ENCODE measurements at places on chromosomes 3 and 15.

DNA sequence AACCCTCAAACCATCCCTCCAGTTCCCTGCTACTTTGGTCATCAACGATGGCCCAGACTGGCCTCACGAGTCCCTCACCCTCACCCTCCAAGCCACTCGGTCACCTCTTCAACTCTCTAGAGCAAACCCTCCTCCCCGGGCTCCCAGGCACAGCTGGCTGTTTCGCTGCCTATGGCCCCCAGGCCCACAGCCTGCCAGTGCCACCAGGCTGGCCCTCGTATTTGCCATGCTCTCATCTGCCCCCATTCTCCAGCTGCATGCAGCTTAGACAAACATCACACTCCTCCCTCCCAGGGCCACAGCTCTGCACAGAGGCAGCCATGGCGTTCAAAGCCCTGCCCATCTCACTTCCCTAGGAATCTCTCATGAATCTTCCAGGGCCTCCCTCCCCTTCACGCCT is 13.8 kb downstream of the RAB43 start:
- DNase-seq: no peak

GRCh38 chr3:50466177-50466576 is 37.3 kb downstream of the CACNA2D2 start:
- no peak for DNase-seq

DNA sequence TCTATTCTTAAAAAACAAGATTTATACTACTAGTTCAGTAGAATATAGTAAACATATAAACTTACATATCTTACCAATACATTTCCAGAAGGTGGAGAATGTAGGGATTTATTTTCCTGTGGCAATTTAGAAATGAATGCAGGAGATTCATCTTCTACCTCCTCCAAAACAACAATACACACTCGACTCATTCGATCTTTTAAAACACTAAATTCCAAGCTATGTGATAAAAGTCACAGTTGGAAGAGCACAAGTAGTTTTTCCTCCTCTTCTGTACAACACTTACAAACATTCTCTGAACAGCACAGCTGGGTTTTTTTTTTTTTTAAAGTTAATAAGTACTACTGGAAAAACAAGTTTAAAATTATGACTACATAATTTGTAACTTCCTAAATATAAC is 1.4 kb downstream of the ANKRD28 start:
- no peak for DNase-seq

DNA sequence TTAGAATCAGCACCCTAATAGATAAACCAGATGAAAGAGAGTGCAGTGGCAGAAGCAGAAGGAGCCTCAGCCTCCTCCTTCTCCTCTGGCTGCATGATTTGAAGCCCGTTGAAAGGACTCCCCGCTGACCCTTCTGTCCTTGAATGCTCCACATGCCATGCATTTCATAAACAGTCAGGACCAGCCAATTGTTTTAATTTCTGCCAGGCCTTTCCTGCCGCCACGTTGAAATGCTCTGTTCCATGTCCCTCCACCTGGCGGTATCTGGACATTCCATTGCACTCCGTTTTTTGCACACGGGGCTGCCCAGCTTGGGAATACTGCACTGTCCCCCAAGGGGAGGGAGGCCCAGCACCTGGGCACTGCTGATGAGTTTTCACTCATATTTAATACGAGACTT is 35.2 kb upstream of the GLCE start:
- DNase-seq: no peak

DNA sequence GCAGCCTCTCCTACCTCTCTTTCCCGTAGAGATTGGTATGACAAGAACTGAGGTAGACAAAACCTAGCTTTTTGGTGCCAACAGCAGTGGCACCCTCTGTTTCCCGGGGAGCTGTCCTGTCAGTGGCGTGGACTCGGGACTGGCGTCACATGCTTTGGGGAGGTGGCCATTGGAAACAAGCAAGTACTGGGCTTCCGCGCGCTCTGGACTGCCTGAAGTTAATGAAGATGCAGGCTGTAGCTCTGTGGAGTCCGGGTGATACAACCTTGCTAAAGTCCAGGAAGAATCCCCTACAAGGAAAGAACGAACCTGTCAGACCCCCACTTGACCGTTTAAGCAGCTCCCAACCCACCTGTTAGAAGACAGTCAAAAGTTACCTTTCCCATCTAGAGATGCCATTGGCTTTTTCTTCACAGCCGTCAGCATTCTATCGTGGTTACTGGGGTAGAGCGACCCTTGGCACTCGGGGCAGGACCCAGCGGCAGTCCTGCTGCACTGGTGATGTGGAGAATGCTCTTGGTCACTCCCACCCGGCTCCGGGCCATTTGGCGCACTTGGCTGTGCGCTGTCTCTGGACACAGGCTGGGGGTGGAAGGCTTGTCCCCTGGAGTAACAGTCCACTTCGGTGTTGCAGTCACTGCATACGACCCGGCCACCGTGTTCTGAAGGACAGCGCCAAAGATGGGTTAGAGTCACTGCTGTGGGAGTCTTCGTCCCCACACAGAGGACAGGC is 120.5 kb downstream of the LRIG1 start:
- no peak for DNase-seq

DNA sequence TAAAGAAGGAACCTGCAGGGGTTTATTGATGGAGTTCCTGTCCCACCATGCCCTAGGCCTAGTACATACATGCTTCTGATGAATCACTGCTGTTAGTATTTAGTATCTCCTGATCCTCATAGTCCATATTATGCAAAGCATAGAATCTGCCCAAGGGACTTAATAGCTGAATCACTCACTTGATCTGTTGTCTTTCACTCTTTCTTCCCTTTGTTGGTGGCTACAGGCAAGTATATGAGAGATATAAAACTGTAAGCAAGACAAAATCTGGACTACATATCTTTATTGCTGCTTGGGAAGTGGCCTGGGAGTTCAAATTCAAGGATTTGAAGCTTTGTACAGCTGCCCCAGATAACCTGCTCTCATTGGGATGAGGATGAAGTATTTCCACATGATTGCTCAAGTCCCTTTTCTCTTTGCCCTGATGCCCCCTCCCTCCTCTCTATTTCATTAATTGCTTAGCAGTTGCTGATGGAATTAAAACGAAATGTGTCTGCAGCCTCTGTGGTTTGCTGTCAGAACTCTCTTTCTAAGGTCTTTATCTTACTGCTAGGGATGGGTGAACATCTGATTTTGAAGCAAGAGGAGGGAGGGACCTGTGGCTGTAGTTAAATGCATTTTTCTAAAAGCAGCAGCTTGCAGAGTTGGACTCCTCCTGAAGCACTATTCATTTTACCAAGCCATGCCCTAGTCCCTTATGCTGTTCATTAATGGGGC is 114.1 kb downstream of the ZNF609 start:
- DNase-seq: peak; percentile 69

DNA sequence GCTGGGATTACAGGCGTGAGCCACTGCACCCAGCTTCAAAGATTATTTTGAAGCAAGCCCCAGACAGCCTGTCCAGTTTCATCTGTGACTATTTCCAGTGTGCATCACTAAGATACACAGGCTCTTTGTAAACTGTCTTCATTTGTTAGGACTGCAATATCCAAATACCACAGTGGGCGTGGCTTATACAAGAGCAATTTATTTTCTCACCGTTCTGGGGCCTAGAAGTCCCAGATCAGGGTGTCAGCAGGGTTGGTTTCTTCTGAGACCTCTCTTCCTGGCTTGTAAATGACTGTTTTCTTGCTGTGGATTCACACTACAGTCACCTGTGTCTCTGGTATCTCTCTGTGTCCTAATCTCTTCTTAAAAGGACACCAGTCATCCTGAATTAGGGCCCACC is 59.7 kb downstream of the RLBP1 start:
- no peak for DNase-seq

GRCh38 chr15:87433871-87434270 is 822.7 kb downstream of the NTRK3 start:
- DNase-seq: no peak

GRCh38 chr3:191397771-191398170 is 63.2 kb upstream of the PYDC2 start:
- no peak for DNase-seq

- no peak for DNase-seq
These were observed 30.2 kb downstream of the CACNA1D start for GRCh38 chr3:53524566-53524965.

- DNase-seq: no peak
These were observed 189.4 kb downstream of the UBE3A start for GRCh38 chr15:25249236-25250010.

DNA sequence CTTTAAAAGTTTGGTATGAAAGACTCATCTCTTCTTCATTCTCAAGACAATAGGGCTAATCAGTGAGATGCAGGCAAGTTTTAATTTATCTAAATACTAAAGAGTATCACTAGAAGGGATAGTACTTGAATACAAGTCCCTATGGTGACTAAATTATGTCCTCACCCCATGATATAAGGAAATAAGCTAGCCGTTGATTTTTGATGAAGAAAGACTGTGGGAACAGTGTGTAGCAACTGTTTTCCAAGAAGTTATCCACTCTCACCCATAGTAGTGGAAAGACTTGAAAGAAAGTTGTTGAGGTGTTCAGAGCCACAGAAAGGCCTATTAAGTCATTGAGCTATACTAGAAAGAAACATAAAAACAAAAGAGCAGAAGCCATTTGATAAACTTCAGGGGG is 36.7 kb downstream of the PIK3CA start:
- no peak for DNase-seq

- DNase-seq: peak; percentile 76
These were observed 234.1 kb downstream of the GREM1 start for GRCh38 chr15:32951736-32952464.

DNA sequence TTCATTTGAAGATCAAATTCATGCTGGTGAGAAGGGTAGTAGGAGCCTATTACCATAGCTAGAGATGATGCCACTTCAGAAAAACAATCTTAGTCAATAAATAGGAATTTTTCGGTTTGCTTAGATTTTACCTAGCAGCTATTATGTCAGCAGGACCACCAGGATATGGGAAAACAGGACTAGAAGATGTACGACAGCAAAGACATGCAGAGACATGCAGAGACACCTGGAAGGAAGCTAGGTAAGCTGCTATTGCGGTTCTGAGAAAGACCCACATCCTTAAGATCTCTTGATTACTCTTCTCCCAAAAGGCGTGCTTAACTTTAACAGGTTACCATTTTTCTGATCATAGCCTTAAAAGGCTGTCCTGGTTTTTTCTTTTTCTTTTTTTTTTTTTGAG is 64.8 kb upstream of the THSD4 start:
- DNase-seq: no peak

GRCh38 chr15:95511671-95512070 is 818.8 kb upstream of the NR2F2 start:
- DNase-seq: peak; percentile 84

DNA sequence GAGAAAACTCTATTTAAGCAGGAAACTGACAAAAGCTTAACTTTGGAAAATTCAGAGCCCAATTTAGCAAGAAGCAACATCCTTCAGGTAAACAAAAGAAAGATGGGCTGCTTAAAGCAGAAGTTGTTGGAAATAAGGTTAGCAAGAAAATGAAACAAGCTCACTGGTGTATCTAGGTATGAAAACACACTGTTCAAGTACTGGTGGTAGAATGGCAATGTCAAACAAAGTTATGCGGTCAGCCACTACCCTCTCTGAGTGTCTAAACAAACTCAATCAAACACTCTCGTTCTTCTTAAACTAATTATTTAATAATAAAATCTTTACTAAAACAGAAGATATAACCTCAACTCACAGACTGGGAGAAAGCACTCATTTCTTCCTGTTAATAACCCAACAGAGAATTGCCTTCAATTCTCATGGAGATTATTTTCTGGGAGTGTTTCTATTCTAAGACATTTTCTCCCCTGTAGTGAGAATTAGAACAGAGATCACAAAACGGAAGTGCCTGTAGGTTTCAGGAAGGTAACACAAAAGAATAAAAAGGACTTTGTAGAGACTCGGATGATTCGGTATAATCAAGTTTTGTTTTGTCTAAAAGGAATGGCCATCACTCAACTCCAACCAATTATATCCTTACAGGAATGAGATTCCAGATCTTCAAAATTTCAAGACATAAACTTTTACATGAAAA is 28.9 kb downstream of the PRICKLE2 start:
- no peak for DNase-seq

- no peak for DNase-seq
These were observed 612.7 kb upstream of the SGO1 start for GRCh38 chr3:20798666-20799065.

- DNase-seq: no peak
These were observed 115.9 kb downstream of the ASB7 start for GRCh38 chr15:100718075-100718980.

GRCh38 chr15:74108111-74108510 is 22.3 kb upstream of the ISLR2 start:
- DNase-seq: no peak

GRCh38 chr15:27482287-27482686 is 511.3 kb downstream of the GABRG3 start:
- DNase-seq: no peak

- DNase-seq: peak; percentile 91
These were observed 46.2 kb downstream of the TBL1XR1 start for GRCh38 chr3:177150970-177151627.

DNA sequence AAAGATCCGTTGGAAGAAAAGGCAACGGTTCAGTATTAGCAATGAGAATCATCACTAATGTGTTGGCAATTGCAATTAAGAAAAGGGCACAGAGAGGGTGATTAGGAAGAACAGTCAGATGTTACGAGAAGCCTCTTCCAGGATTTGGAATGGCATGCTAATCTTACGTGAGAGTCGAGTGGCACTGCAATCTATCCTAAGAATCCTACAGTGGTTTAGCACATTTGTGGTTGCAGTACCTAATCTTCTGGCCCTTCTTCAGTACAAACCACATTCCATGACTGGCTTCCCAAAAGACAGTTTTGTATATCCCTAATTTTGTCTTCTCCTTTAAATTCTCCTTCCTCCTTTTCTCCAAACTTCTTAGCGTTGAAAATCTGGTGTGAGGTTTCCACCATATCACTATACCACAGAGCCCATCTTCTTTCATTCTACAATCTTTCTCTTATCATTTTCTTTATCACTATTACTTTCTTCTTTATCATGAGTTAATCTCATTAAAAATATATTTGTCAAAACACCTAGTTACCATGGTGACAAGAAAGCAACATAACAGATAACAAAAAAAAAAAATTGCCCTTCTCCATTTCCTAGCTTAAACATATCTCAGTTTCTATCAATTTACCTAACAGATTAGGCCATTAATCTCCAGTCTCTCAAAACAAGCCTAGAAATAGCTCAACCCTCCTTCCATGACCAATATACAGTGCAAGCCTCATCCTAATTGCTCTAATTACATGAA is 60.1 kb downstream of the IGSF11 start:
- DNase-seq: no peak

GRCh38 chr3:179450261-179450701 is 989 bp downstream of the GNB4 start:
- no peak for DNase-seq

GRCh38 chr3:152719264-152719663 is 115.7 kb upstream of the P2RY1 start:
- DNase-seq: peak; percentile 56

- no peak for DNase-seq
These were observed 7.1 kb upstream of the ST6GAL1 start for GRCh38 chr3:186923241-186923640.

DNA sequence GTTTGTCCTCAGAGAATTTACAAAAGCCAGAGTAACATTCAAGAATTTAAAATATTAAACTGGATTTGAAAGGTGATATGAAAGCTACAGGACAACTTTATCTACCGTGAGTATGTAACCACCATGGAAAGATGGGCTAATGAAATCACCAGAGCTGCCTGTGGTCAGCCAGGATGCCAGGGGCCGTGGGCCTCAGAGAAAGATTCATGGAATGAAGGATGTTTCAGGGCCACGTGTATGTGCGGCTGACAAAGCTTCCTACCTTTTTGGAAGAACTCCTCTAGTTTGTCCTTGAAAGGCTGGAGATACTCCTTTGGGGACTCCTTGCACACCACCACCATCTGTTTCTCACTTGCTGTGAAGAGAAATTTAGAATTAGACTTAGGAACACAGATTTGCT is 138.9 kb downstream of the GREM1 start:
- DNase-seq: peak; percentile 71

- DNase-seq: peak; percentile 65
These were observed 137.7 kb downstream of the BBX start for GRCh38 chr3:107660306-107660976.

All from fibroblast of skin of right quadriceps (primary cell).